T-helper 1 cell (primary cell): ENCODE measurements at places on chromosomes 12 and 14.

DNA sequence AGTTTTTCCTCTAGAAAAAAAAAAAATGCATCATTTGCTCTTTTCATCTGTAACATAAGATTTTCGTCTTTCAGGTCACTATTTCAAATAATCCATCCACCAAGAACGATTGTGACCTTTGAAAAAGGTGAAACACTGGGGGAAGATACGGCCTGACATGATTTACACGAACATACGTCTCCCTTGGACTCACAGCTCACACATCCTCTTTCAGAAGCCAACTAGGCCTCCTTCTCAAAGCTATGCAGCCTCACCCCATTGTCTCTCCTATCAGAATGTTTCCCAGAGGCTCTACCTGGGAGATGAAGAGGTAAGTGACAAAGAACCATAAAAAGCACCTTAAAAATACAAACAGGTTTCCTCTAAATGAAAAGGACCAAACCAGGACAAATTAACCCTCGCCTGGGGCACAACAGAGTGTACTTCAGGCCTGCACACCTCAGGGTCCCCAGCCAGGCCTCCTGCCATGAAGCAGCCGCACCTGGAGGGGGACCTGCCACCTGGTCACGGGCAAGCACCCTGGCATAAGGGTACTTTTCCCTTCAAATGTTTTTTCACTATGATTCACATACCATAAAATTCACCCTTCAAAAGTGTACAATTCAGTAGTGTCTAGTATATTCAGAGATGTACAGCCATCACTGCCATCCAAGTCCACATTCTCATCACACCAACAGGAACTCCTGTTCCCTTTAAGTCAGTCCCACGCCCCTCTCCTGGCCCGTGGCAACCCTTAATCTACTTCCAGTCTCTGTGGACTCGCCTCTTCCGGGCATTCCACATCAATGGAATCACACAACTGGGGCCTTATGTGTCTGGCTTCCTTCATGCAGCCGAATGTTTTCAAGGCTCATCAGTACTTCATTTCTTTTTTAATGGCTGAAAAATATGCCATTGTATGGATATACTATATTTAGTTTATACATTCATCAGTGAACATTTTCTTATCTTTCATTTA, 5.4 kb downstream of the SLC15A4 start:
- no peak for DNase-seq

DNA sequence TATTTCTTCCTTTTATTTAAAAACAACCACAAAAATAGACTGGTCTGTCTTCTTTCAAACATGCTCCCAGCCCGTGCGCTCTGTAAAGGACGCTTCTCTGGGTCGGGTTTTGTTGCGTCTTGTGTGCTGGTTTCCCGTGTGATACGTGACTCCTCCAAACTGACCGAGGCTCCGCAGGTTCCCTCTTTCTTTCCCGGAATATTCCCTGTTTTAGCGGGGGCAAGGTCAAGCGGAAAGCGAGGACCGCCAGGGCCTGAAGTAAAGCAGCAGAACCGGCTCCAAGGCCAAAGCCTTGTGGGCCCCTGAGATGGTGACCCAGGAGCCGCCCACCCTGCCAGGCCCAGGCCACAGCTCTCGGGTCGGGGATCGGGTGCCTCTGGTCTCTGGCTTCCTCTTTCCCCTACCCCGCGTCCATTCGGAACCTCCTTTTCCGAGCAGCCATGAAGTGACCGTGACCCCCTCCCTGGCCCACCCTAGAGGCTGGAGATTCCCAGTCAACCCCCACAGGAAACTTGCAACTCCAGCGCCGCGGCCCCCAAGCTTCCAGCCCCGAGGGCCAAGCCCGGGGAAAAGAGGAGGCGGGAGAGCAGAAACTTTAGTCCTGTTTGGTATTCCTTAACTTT, 885 bp upstream of the HOXC10 start:
- DNase-seq, result no peak

- DNase-seq, result no peak
These were observed 133.1 kb downstream of the LRIG3 start for GRCh38 chr12:58787021-58787760.

DNA sequence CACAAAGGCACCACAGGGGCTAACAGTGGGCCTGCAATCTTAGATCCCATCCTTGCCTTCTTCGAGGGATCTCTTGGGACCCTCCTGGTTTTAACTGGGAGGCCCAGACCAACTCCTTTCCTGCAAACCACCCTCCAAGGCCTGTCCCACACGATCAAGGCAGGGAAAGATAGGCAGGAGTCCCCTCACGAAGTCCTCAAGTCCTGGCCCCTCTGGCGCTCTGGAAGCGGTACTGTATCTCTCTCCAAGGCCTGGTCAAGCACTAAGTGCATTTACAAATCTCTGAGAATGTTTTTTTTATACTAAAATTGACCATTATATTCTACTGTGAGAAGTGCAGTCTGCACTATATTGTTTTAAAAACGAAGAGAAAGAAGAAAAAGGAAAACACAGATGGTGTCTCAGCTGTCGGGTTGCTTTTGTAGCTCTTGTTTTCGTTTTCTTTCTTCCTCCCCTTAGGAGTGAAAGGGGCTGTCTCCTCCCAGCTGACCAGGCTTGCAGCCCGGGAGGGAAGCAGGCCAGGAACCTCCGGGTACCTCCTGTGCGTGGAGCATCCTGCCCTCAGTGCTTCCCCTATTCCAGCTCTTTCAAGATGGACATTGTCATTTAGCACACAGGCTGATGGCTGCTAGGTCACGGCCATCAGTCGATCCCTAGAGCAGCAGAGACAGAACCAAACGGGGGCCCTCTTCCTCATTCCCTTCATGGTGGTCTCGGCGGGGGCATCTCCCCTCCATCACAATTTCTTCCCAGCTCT, 56.7 kb downstream of the FAM222A start:
- no peak for DNase-seq

DNA sequence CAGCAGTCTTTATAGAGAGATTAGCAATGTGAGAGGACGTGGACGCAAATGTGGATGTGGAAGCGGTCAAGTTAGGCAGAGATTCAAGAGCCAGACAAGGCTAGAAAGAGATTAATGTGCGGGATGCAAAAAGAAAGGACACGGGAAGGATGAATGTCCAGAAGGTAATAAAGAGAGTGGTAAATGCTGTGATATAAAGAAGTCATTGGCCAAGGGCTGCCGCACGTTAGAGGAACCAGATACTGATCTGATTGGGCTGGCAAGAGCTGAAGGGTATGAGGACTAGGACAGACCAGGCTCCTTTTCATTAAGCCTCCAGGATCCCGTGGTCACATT, 59.5 kb downstream of the DHRS2 start:
- no peak for DNase-seq

DNA sequence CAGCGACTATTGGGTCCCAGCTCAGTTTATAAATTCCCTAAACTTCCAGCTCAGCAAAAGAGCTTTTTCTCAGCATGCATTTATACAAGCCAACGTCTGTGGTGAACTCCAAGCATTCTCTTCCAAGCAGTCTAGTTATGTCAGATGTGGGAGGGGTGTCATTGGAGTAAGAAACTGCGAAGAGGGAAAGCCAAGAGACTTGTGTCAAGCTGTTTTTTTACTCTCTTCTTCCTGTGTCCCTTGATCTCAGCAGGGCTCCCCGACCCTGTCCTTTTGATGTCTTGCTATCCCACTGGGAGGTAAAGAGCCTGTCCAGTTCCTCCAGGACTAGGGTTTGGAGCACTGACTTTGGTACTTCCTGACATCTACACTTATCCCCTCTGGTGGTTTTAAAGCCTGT, 69.0 kb downstream of the PPM1H start:
- no peak for DNase-seq

GRCh38 chr14:54533100-54533499, 23.4 kb downstream of the CGRRF1 start:
- DNase-seq, result no peak

GRCh38 chr12:115946867-115947695, 330.4 kb downstream of the MED13L start:
- no peak for DNase-seq
